ENCODE measurements at places on chromosomes 3 and 15.

GRCh38 chr15:87623832-87624231 lies 632.7 kb downstream of the NTRK3 start:
- no peak for DNase-seq
- H3K4me3 ChIP-seq = no peak overlapping the region
- H3K27ac ChIP-seq = no peak overlapping the region
- H3K4me1 ChIP-seq = no peaks in the 10 kb centered on the region
- H3K27me3 ChIP-seq = no peaks in the 10 kb centered on the region

- DNase-seq = no peak
- H3K36me3 ChIP-seq = no peaks in the 10 kb centered on the region
- no peak overlapping the region for H3K27ac ChIP-seq
- no peaks in the 10 kb centered on the region for H3K4me1 ChIP-seq
Observed at GRCh38 chr3:18901571-18901970, 246.7 kb upstream of the KCNH8 start.

DNA sequence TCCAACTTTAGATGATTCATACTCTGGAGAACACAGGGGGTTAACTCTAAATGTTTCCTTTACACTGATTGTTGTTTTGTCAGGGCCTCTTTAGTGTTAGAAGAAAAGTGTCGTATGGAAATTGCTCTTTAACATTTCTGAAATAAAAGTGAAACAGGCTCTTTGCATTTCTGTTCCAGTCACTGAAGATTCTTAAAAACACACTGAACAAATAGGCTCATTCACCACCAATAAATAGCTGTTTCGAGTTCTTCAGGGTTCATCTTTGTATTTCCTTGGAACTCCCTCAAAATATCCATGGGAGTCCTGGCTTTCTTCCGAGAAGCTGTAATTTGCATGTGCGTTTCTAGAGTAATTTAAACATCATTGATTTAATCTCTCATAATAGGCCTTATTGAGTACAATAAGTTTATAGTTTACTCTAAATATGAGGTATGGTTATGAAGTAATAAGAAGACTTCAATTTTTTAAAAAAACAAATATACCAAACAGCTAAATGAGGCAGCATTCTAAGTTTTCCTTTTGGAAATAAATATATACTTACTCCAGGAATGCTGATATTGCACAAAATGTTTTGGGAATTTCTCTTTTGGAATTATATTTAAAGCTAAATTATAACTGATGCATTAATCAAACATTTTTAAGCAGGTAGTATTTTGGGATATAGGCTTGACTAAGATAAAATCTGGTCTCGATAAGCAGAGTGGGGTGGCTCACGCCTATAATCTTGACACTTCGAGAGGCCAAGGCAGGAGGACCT lies 327.4 kb downstream of the EPHA3 start:
- no peak overlapping the region for H3K4me3 ChIP-seq
- DNase-seq = no peak
- no peaks in the 10 kb centered on the region for H3K4me1 ChIP-seq
- no peaks in the 10 kb centered on the region for H3K36me3 ChIP-seq
- H3K27ac ChIP-seq = no peak overlapping the region
- H3K27me3 ChIP-seq = no peaks in the 10 kb centered on the region

- no peaks in the 10 kb centered on the region for H3K36me3 ChIP-seq
- H3K27ac ChIP-seq = no peak overlapping the region
- no peak for DNase-seq
- peaks cover 5% of the 10 kb centered on the region for H3K27me3 ChIP-seq
Observed at GRCh38 chr15:81286621-81287121, 37.3 kb downstream of the STARD5 start.

All from Panc1 (cell line).